Stimulated activated CD4-positive, alpha-beta T cell treated with anti-CD3 and anti-CD28 coated beads, Interleukin-4, amount 100 ng/mL, for 24 hours (primary cell): ENCODE measurements at places on chromosomes 11 and 22.
A peak's percentile ranks its signal among the peaks of the same experiment; 100 is the strongest.

GRCh38 chr11:69642549-69642912 lies 1.6 kb downstream of the CCND1 start:
- DNase-seq: peak; percentile 55

GRCh38 chr11:15864026-15864805 lies 492.1 kb downstream of the SOX6 start:
- DNase-seq: no peak

- no peak for DNase-seq
Observed at GRCh38 chr11:43736502-43737200, 56.1 kb downstream of the HSD17B12 start.

DNA sequence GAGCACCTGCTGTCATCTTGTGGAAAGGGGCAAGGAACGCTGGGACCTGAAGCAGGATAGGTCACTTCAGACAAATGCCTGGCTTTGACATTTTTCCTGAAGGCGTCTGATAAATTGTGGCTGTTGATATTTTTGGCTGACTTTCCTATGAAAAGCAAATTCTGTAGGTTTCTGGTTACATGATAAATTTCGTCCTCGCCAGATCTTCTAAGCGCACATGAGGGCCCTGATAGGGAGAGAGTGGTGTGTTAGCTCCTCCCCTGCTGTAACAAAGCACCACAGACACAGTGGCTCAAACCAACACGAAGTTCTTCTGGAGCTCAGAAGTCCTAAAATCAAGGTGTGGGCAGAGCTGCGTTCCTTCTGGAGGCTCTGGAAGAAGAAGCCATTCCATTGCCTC lies 19.6 kb downstream of the APOL4 start:
- DNase-seq: no peak

GRCh38 chr11:14891143-14892035 lies 642 bp downstream of the CYP2R1 start:
- DNase-seq: peak; percentile 87

DNA sequence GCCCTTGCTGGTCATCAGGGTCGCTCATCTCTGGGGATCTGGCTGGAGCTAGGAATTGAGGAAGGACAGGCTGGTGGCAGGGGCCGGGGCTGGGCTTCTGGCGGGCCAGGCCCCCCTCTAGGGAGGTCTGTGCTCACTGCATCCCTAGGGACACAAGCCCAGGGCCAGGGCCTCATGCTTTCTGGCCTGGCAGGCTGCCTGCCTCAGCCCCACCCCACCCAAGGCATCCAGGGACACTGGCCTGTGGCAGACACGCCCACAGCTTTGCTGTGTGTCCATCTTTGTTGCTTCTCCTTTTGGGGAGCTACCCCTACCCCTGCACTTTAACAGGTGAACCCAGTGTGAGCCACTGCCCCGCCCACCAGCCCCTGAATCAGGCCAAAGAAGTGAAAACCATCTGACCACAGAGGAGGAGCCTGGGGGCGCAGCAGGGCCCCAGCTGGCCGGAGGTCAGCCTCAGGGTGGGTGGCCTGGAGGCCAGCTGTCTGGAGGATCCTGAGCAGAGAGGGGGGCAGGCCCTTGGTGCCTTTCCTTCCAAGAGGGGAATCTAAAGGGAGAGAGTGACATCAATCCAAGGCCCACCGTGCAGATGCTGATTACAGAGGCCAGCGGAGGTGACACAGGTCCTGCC lies 26.8 kb upstream of the CELSR1 start:
- no peak for DNase-seq

DNA sequence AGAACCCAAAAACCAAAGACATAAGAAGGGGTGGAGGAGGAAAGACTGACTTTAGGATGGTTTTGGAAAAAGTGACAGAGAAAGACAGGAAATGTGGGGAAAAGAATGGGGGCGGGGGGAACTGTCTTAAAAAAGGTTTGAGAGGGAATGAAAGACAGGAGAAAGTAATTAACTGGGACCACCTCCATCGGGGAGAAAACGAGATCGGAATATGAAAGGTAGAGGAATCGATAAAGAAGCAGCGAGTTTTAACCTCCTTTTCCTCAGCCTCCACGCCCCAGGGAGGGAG lies 524 bp downstream of the MTMR2 start:
- DNase-seq: peak; percentile 4

DNA sequence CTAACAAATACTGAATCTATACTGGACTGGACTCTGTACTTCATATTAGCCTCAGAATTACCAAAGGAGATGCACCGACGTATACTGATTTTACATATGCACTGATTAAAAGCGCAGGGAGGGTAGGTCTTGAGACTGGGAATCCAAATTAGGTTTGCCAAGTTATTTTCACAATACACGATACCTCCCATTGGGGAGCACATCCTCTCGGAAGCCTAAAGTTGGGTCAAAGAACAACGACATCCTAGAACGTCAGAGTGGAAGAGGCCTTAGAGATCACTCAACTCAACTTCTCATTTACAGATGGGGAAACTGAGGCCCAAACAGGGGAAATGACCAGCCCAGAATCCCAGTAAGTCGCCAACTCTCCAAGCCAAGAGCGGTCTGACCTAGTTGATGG lies 626 bp downstream of the DNAL4 start:
- no peak for DNase-seq

GRCh38 chr11:15873501-15873900 lies 482.8 kb downstream of the SOX6 start:
- DNase-seq: no peak

GRCh38 chr22:33880986-33881385 lies 39.3 kb downstream of the LARGE1 start:
- no peak for DNase-seq

DNA sequence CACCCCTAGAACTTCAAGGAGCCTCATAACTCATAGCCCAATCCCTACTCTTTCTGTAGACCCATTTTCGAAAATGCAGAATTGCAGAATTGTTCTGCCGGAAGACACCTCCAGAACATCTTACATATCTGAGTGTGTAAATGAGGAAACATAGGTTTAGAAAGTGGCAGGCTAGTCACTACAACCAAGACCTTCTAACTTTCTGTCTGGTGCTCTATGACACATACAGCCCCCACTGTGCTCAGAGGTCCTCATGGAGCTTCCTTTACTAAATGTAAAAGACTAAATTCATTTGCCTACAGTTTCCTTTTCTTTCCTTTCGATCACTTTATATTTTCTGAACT lies 132.1 kb upstream of the DDI1 start:
- DNase-seq: no peak
